Common myeloid progenitor, CD34-positive (primary cell): ENCODE measurements at places on chromosomes 1 and 21.

DNA sequence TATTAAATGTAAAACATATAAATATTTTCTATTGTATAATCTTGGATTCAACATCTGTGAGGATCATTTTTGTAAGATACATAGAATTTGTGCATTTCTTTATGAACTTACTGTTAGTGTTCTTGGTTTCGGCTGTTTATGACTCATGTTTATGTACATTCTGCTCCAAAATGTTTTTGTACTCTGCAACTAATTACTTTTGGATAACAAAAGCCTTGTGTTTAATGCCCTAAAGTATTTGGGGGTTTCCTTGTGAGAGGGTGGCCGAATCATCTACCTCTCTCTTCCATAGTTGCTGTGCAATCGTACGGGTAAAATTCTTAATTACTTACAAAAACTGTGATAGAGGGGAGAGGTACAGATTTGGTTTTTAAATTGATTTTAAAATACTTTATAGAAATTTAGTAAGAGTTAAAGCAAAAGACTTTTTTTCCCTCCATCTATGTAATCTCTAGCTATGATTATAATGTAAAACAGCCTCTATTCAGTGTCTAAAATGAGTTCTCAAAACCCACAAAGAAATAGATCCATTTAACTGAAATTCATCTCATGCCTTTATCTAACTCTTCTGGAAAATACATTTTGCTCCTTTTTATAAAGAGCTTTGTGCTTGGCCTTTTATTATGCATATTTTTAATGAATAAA lies 38.7 kb upstream of the LRRC8C start:
- peaks cover 10% of the 10 kb centered on the region for H3K36me3 ChIP-seq
- peaks cover 5% of the 10 kb centered on the region for H3K4me1 ChIP-seq
- no peak for DNase-seq
- no peaks in the 10 kb centered on the region for H3K27me3 ChIP-seq
- H3K27ac ChIP-seq, result no peak overlapping the region
- H3K4me3 ChIP-seq, result no peak overlapping the region

- no peak for DNase-seq
- no peaks in the 10 kb centered on the region for H3K36me3 ChIP-seq
- H3K4me3 ChIP-seq, result no peak overlapping the region
- H3K4me1 ChIP-seq, result peaks cover 3% of the 10 kb centered on the region
- no peaks in the 10 kb centered on the region for H3K27me3 ChIP-seq
Measured at GRCh38 chr21:35482096-35482495, 433.0 kb upstream of the RUNX1 start.

DNA sequence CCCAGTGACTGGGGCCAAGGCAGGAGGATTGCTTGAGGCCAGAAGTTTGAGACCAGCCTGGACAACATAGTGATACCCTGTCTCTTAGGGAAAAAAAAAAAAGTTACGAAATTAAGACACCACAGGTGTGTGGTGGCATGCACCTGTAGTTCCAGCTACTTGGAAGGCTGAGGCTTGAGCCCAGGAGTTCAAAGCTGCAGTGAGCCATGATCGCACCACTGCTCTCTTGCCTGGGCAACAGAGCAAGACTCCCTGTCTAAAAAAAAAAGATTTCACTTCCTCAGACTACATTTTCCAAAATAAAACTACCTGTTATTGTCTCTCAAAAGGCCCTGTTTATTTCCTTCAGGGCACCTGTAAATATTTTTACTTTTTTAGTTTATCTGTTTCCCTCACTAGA lies 4.7 kb upstream of the STK40 start:
- DNase-seq, result no peak
- peaks cover 15% of the 10 kb centered on the region for H3K4me1 ChIP-seq
- no peak overlapping the region for H3K27ac ChIP-seq
- no peak overlapping the region for H3K4me3 ChIP-seq
- no peaks in the 10 kb centered on the region for H3K27me3 ChIP-seq

GRCh38 chr1:182845894-182846293 lies 6.7 kb downstream of the DHX9 start:
- H3K27ac ChIP-seq, result no peak overlapping the region
- H3K4me1 ChIP-seq, result peaks cover 17% of the 10 kb centered on the region
- DNase-seq, result no peak
- H3K27me3 ChIP-seq, result no peaks in the 10 kb centered on the region

DNA sequence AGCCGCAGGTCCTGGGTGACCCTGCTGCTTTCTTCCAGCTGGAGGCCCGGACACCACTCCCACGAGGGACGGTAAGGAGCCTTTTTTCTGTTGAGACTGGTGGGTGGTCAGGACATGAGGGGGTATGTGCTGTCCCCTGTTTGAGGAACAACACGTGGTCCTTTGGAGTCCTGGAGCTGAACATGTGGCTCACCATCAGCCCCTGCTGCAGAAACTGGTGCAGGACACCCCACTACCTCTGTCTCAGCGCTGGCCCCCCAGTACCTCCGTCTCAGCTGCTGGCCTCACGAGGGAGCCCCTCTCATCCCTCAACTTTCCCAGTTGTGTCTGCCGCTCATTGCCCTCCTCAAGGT lies 34.7 kb downstream of the SLC19A1 start:
- H3K27ac ChIP-seq, result no peak overlapping the region
- no peaks in the 10 kb centered on the region for H3K4me1 ChIP-seq
- no peak for DNase-seq
- peaks cover 14% of the 10 kb centered on the region for H3K36me3 ChIP-seq
- no peak overlapping the region for H3K4me3 ChIP-seq

DNA sequence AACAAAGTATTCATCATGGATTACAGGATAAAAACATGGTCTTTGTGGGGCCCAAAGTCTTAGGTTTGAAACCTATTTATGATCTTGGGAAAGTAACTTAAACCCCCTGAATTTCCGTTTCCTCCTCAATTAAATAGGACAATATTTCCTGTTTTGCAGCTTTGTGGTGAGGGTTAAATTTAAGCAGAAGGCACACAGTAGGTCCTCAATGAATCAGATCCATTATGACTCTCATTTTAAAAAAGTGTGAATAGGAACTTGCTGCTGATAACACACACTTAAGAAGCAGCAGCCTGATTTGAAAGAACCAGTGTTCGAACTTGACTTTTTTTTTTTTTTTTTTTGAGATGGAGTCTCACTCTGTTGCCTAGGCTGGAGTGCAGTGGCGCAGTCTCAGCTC lies 41.4 kb upstream of the VASH2 start:
- H3K4me3 ChIP-seq, result no peak overlapping the region
- H3K36me3 ChIP-seq, result no peaks in the 10 kb centered on the region
- H3K4me1 ChIP-seq, result no peaks in the 10 kb centered on the region
- H3K27ac ChIP-seq, result no peak overlapping the region
- no peak for DNase-seq

- H3K4me1 ChIP-seq, result no peaks in the 10 kb centered on the region
- DNase-seq, result no peak
- no peak overlapping the region for H3K4me3 ChIP-seq
- H3K27ac ChIP-seq, result no peak overlapping the region
- no peaks in the 10 kb centered on the region for H3K36me3 ChIP-seq
Measured at GRCh38 chr1:101709721-101710120, 287.0 kb downstream of the OLFM3 start.

GRCh38 chr1:150692720-150693119 lies 4.2 kb downstream of the GOLPH3L start:
- no peaks in the 10 kb centered on the region for H3K4me1 ChIP-seq
- H3K4me3 ChIP-seq, result no peak overlapping the region
- peaks cover 7% of the 10 kb centered on the region for H3K36me3 ChIP-seq
- DNase-seq, result no peak
- no peaks in the 10 kb centered on the region for H3K27me3 ChIP-seq
